NB4 (cell line): ENCODE measurements at places on chromosomes 16 and 17.

GRCh38 chr17:62739645-62740388, 68.3 kb downstream of the MARCHF10 start:
- no peak for DNase-seq

DNA sequence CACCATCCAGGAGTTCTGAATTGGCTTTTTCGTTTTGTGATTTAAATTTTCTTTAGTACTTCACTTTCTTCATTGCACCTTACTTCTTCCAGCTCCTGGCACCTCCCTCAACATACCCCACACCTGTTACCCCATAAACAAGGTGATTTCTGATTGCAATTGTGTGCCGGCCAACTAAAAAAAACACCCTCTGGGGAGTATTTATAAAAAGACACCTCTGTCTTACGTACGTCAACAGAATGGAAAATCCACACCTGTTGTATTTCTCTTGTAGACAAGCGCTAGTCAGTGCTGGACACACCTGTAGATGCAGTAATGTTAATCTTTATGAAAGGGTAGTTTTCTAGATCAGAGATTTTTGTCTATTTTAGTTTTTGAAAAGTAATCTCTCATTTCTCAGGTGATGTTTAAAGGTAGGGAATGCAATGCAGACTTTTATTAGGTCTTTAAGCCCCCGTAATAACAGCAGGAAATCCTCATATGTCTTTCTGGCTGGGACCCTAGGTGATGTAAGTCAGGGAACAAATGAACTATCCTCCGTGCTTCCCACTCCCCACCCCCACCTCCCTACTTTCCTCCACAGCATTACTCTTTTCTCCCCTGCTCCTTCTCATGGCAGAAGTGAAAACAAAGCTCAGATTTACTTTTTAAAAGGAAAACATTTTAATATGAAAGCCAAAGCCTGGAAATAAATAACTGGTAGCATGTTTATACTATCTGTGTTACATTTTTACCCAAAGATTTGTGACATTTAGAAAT, 4.2 kb downstream of the MSI2 start:
- DNase-seq: no peak

DNA sequence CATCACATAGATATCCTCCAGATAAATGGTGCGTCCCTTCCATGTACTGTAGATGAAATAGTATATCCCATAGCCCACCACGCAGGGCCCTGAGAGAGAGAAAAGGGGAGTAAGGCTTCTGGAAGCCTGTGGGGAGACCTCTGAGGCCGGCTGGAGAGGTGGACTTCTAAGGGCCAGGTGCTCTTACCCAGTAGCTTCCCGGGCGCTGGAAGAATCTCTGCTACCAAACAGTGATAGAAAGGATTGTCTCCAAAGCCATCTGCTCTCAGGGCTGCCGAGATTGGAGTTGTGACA, 718 bp downstream of the SAT2 start:
- no peak for DNase-seq

- no peak for DNase-seq
Observed at GRCh38 chr16:47666434-47666833, 205.3 kb downstream of the PHKB start.

DNA sequence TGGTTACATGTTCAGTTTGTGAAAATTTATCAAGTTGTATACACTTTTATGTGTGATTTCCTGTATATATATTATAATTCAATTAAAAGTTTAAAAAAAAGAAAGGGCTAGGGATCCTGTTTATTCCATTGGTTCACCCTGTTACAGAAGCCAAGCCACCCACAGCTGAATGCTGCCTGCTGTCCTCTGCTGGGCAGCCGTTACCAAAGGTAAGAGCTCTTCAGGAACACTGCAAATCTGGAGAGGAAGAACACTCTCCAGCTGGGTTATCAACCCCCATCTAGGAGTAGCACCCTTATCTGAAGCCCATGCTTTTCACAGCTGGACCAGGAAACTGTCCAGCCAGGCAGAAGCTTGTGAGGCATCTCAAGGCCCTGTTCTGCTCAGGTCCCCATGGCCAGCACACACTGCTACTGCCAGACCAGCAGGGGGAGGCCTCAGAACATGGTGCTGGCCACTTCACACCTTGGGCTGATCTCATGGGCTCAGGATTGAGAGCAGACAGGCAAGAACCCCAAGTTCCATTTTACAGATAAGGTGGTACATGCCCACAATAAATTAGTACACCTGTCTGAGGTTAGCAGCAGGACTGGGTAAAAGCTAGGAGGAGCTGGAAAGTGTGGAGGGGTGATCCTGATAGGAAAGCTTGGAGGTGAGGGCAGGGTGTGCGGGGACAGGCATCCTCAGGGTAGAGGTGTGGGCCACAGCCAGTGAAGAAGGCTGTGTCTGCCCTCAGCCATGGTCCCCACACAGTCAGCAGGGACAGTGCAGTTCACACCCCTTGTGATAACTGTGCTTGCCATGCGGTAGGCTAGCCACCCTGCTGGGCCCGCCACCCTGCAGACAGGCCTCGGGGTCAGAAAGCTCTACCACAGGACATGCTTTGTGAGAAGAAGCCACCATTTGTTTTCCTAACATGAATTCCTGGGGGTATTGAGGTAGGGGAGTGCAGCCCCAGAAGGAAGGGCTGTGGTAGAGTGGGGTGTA, 54.3 kb upstream of the SREBF1 start:
- DNase-seq: peak; percentile 73

DNA sequence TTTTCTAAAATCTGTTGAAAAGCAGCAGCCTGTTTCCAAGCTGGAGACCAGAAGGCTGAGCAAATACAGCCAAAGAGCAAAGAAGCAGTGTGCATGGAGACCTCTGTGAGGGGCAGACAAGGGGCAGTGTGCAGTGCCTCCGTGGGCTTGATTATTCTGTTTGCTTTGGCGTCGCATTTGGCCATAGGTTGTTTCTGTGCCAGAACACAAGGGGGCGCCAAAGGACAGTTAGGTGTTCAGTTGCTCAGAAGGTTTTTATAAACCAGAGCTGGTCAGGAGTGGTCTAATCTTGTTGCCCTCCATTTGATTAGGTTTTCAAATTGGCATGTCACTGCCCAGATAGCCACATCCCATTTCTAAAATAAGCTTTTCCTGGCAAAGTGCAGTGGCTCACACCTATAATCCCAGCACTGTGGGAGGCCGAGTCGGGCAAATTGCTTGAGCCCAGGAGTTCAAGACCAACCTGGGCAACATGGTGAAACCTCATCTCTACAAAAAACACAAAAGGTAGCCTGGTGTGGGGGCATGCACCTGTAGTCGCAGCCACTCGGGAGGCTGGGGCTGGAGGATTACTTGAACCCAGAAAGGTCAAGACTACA, 10.6 kb downstream of the MYH3 start:
- DNase-seq: peak; percentile 78

GRCh38 chr17:53607475-53607874, 215.3 kb upstream of the KIF2B start:
- no peak for DNase-seq

DNA sequence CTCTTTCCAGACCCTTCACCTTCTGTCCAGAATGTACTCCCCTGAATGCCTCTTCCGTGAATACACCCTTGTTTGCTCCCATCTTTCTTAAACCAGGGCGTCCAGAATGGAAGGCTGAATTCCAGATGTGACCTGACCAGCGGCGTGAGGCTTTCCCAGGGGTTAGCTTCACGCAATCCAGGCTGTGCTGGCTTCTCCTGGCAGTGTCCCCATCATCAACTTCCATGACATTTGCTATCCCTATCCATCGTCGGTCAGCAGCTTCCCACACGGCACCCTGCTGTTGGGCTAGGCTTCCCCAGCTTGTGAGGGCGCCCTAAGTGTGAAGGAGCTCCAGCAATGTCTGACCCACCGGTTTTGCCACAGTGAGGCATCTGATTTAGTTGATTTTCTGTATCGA, 339.8 kb upstream of the TNRC6C start:
- no peak for DNase-seq

- no peak for DNase-seq
Observed at GRCh38 chr17:16649585-16649984, 4.1 kb downstream of the ZNF624 start.

- peak; percentile 50 for DNase-seq
Observed at GRCh38 chr17:3885970-3886369, 6.9 kb downstream of the CAMKK1 start.

DNA sequence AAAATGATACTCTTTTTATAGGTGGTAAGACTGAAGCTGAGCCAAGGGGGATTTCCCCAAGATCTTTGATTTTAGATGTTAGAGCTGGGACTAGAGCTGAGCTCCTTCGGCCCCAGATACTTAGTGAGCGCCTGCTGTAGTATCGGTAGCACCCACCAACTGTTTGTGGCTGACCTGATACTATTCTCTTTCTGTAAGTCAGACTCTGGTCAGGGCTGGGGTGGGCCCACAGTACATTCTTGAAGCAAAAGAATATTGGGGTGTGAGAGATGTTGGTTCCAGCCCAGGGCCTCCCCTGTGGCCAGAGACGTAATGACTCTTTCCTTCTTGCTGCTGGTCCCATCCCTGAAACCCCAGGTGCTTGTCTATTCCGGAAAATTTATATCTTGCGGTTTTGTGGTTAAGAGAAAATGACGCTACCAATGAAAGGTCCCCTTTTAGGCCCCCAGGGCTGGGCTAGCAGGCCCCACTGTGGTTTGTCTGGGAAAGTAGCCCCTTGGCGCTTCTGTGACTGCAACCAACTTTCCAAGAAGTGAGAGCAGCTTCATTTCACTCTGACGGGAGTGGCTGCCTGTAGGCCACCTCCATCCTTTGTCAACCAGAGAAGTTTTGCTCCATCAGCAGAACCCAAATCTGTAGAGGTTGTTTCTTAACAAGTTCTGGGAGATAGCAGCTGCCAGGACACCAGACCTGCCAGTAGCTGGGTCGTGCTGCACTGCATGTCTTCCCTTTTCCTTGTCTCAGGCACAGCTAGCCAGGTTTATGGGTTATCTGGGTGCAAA, 86.4 kb upstream of the LGALS9 start:
- DNase-seq: peak; percentile 91

GRCh38 chr17:37557482-37557881, 51.7 kb downstream of the SYNRG start:
- no peak for DNase-seq
